Kidney (tissue), 22 donors: ENCODE measurements at places on chromosomes 2 and 18.

DNA sequence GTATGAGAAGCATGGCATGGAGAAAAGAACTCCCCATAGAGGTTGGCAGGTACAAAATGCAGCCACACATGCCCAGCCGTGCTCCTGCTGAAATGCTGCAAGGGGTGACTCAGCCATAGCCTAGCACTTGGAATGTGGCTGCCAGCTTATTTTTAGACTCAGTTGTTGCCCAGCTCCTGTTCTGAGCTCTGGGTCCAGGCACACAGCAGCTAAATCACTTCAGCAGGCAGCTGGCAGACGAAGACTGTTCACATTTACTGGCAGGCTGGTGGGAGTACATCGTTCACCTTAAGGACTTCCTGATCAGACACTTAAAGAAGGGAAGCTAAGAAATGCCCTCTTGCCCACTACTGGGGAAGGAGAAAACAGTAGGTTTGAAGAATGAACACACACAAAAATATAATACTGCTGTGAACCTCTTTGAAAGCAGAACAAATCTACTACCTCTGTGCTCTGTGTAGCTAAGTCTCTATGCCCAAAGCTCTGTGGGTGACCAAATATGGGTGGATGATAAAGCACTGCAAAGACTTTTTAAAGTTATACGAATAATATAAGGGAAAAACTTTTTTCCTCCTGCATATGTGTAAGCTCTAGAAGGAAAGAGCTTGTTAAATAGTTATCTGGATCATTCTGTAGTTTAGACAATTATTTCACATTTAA lies 146.1 kb downstream of the LNPK start:
- DNase-seq = no peak

GRCh38 chr2:1665761-1666505 lies 78.4 kb downstream of the PXDN start:
- DNase-seq = no peak

DNA sequence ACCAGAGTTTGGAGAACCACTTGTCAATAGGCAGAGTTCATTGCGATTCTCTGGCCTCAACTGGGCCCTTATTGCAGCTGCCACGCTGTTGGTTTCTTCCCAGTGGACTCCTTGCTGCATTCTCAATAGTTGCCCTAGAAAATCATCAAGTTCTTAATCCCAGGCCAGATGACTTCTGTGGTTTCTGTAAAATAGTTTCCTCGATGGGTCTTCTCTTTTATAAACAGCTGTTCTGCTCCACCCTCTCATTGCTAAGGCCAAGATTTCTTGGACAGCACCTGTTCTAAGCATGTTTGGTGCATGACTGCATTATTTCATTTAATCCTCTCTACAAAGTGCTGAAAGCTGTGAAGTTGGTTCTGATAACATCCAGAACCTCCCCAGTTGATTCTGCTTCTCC lies 131.0 kb downstream of the BCL2L11 start:
- no peak for DNase-seq

DNA sequence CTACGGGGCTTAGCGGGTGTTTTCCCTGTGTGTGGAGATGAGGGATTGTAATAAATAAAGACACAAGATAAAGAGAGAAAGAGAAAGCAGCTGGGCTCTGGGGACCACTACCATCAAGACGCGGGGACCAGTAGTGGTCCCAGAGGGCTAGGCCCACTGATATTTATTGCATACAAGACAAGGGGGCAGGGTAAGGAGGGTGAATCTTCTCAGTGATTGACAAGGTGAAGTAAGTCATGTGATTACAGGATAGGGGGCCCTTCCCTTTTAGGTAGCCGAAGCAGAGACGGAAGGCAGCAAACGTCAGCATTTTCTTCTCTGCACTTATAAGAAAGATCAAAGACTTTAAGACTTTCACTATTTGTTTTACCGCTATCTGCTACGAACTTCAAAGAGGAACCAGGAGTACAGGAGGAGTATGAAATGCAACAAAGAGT lies 4.5 kb upstream of the GAL3ST2 start:
- DNase-seq = no peak

- DNase-seq = peak; percentile 82
Observed at GRCh38 chr18:10454681-10455557, 484 bp downstream of the APCDD1 start.

DNA sequence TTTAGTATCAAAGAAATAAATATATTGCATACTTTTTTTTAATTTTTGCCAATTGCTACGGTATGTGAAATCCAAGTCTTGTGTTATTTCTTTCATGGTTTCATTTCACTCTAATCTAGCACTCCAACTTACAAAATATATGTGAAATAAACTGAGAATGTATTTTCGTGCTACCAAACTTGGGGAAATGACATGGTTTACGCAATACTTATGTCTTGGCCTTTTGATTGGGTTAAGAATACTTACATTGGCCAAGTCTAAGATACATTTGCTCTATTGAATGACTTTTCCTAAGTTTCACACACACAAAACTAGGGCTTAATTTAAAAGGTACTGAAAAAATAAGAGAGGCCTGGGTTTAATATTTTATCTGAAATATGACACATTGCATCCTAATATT lies 80.5 kb downstream of the VRK2 start:
- DNase-seq = no peak

DNA sequence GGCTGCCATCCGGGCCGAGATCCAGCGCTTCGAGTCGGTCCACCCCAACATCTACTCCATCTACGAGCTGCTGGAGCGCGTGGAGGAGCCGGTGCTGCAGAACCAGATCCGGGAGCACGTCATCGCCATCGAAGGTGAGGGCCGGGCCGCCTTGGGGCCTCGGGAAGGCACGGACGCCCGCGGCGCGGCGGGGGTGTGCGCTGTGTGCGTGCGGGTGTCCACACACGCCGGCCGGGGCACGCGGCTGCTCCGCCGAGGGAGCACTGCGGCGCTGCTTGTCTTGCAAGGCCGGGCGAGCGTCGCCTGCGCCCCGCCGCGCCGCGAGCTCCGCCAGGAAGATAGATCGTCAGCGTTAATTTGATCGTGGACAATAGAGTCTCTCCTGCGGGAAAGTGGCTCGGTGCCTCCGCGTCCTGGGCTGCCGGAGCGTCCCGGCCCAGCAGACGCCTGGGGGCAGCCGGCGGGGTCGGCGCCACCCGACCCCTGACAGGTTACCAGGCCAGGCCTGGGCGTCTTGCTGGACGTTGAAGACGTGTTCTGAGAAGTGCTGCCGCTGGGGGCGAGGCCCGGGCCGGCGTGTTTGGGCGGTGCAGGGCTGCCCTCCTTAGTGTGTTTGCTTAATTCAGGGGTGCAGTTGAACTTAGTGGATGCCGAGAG lies 1.0 kb downstream of the AGAP1 start:
- peak; percentile 68 for DNase-seq

DNA sequence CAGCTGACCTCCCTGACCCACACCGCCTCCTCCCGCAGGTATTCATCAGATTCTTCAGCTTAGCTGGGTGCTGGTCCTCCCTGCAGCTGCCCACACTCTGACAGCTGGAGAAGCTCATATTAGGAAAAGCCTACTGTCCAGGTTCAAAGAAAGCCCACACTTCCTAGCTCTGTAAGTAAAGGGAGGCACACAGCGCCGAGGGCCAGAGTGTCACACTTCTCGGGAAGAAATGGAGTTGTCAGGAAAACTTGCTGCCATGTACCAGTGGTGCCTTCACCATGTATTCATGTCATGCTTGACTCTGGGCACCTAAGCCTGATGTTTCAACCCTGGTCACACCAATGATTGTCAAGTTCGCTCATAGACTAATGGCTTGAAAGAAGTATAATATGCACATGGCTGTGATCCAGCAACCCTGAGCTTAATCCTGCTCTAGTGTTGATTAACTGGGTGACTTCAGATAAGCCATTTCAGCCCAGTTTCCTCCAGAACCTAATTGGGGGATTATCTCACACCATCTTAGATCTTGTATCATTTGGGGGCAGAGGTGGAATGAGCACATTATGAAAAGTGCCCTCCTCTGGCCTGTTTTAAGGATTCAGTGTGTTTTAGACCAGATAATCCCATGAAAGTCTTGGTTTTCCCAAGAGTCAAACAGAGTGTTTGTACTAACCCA lies 180.3 kb upstream of the PARD3B start:
- DNase-seq = no peak

GRCh38 chr18:24443870-24444269 lies 16.6 kb upstream of the HRH4 start:
- DNase-seq = no peak

DNA sequence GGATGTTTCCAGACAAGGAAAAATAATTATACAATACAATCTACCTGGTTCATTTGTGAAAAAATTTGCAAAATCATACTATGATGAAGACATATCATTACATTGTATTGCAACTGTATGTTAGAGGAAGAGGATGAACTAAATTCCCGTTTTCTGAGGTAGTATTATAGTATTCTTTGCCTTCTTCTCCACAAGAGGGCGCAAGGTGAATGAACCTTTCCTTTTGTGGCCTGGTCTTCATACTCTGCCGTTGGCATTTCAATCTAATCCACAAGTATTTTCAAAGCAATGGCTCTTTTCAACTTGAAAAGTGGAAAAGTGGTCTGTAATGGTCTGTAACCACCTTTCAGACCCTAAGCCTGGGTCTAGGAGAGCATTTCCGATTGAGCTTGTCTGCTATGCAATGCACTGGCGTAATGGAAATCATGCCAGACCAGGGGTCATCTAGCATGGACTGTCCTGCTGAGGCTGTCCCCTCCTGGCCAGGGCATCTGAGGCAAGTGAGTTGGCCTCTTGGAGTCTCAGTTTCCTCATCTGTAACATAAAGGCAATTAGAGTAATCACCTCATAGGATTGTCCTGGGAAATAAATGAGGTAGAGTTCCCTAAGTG lies 30.8 kb upstream of the ZNF396 start:
- peak; percentile 42 for DNase-seq

DNA sequence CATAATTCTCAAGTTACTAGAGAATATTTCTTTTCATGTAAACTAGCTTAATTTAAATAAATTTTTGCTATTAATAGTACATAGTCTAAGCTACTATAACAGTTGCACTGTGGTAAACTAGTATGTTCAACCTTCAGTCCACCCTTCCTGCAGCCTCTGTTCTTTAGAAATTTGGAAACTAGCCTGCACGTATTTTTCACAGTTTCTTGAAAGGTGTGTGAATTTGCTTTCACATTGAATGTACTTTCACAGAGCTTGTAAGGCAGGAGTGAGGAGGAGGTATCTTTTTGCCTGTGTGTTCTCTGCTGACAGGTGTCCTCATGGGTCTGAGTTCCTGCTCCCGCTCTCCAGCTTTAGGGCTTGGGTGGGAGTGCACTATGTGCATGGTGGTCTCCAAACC lies 117.5 kb downstream of the ATP9B start:
- no peak for DNase-seq

- DNase-seq = no peak
Observed at GRCh38 chr2:185860321-185860720, 121.7 kb downstream of the FSIP2 start.

GRCh38 chr2:115524452-115524851 lies 1082.0 kb downstream of the DPP10 start:
- no peak for DNase-seq

DNA sequence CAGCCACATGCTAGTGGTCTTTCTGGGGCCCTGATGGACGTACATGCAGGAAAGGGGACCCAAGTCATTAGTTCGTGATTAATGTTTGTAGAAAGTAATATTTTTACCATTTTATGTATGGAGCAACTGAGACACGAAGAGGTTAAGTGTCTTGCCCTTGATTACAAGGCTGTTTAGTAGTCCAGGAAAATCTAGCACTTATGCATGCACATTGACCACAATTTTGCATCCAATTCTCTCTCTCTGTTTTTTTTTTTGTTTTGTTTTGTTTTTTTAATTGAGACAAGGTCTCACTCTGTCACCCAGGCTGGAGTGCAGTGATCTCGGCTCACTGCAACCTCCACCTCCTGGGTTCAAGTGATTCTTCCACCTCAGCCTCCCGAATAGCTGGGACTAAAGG lies 8.3 kb upstream of the GATA6 start:
- no peak for DNase-seq

DNA sequence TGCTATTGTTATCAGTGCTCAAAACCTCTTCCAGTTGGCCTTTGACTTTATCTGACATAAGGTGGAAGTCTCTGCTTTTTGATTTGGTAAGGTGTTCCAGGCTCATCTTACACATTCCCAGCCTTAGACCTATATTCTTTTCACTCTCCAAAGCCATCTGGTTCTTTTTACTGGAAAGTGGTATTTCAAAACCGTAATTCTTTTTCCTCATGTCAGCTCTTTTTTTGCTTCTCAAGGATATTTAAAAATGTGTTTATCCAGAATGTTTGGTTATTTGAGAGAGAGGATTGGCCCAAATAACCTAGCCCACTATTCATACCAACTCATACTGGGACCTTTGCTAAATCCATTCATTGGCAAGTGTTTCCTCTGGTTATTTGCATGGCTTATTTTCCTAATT lies 411.2 kb upstream of the PIK3C3 start:
- no peak for DNase-seq

- no peak for DNase-seq
Observed at GRCh38 chr2:202778217-202778616, 93.3 kb downstream of the ICA1L start.

DNA sequence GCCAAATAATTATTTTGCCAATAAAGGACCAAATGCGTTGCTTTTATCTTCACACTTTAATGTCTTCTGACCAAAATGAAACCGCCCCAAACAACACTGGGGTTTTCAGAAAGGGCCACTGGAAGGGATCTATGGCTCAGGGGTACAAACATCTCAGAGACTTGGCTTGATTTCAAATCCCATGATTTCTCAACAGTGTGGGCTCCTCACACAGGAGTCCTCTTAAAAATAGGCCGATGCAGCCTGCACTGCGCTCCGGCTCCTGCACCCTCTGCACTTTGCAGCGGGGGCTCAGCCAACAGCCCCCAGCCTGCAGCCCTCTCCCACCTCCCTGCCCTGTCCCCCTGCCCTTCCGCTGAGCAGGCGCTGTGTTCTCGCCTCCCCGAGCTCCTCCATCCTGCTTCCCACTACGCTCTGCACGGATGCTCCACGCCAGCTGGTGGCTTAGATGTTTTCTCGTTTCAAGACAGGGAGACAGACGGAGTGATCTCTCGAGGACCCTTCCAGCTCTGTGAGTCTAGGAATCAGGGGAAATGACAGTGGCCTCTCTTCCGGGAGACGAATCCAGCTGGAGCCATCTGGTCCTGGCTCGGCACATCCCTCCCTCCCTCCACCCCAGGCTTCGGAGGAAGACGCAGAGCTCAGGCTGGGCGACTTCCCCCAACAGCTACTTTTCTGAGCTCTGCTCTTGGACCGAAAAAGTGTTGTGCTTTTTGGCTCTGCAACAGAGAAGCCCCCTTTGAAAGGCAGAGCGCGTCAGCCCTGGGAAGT lies 71.4 kb downstream of the KCNF1 start:
- DNase-seq = peak; percentile 82
